ENCODE measurements at places on chromosomes 1 and 21. TPM values are rescaled to one million over a fixed set of nuclear protein-coding genes. Genes with fewer than 3 reads are reported as not detected.

DNA sequence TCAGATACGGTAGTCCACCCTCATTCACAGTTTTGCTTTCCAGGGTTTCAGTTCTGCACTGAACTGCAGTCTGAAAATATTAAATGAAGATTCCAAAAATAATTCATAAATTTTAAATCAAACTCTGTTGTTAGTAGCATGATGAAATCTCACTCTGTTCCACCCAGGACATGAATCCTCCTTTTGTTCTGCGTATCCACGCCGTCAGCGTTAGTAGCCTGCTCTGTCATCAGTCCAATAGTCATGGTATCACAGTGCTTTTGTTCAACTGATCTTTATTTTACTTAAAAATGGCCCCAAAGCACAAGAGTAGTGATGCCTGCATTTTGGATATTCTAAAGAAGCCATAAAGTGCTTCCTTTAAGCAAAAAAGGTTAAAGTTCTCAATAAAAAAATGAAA lies 23.9 kb downstream of the CHD1L start:
- no peak for DNase-seq

Gene GTF2B
- 35.1 TPM for polyA plus RNA-seq

DNA sequence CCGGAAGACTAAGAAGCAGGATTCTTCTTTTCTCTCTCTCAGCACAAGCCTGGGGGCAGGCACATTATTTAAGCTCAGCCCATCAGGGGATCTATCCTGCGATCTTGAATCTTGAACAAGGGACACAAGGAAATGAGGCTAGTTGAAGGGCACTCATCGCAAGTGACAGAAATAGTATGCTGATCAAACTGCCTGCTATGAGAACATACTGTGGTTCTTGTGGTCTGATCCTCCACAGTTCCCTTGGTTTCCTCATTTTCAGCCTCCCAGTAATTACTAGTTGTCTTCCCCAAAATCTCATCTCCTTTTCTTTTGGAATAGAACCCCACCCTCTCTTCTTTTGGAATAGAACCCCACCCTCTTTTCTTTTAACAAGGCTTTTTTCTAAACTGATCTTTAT lies 6.5 kb downstream of the ANKRD45 start:
- DNase-seq: no peak

GRCh38 chr1:14590411-14591180 lies 7.9 kb upstream of the KAZN start:
- no peak for DNase-seq

DNA sequence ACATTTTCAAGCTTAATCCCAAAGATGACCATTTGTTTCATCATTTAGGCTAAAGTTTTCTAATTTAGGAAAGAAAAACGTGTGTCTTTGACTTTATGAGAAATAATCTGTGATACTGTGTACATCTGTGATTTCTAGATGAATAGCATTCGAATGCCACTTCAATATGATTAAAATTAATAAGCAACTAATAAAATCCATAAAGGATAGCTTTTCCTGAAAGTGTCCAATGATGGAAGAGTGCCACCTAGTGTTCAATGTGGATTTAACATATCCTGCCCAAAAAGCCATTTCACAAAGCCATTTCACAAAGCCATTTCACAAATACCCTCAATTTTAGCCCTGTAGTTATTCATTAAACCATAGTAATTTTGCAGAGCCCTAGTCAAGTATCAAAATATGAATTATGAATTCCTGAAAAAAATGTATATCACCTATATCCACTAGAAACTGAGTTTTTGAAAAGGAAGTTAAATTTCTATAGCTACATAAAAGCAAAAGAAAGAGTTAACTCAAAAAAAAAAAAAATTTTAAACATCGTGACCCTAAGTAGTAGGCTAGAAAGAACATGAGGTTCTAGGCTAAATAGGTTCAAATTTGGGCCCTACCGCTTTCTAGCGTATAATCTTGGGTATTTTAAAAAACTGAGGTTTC lies 19.1 kb downstream of the NME7 start:
- peak; percentile 66 for DNase-seq

Gene WDR3
- 15.4 TPM for polyA plus RNA-seq

DNA sequence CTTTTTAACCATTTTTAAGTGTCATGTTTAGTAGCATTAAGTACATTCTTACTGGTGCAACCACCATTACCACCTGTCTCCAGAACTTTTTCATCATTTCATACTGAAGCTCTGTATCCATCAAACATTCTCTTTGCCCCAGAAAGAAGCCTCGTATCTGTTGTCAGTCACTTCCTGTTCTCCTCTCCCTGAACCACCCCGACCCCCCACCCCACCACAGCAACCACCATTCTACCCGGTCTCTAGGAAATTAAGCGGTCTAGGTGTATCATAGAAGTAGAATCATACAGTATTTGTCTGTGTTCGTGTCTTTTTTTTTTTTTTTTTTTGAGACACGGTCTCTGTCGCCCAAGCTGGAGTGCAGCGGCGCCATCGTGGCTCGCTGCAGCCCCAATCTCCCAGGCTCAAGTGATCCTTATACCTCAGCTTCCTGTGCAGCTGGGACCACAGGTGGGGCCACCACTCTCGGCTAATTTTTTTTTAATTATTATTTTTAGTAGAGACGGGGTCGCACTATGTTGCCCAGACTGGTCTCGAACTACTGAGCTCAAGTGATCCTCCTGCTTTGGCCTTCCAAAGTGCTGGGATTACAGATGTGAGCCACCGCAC lies 23.7 kb upstream of the EPHA8 start:
- no peak for DNase-seq

DNA sequence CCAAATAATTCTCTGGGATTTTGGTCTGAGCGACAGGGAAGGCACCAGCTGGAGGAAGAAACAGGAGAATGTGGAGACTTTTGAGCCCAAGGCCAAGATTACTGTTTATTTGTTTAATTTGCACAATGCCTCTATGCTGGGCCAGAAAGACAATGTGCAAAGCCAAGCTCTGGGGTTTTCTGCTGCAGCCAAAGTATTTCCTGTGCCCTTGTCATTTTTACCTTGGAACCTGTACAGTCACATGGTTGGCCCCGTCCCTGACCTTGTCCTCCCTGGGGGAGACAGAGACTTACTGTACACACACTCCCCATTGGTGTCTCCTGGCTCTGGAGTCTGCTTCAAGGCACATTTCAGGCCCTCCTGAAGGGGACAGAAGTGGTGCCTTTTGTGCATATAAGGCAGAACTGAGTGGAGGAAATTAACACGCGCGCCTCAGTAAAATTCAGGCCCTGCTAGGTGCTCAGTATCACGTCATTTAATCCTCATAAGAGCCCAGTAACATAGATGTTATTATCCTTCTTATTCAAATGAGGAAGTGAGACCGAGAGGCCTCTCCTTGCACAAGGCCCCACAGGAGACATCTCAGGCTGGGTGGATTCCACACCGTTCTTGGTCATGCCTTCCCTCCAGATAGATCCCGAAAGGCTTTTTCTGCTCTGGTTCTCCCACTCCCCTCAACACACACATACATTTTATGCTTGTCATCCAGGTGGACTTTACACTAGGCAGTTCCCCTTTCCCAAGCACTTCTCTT lies 21.1 kb downstream of the C1orf115 start:
- no peak for DNase-seq

GRCh38 chr1:27602462-27603308 lies 1.3 kb downstream of the AHDC1 start:
- no peak for DNase-seq

Gene SPRR1B
- polyA plus RNA-seq: not detected

- DNase-seq: no peak
Observed at GRCh38 chr1:108050911-108051629, 86.1 kb upstream of the VAV3 start.

Data from spinal cord (tissue), 10 donors.